Smooth muscle cell of the brain vasculature (primary cell): ENCODE measurements at places on chromosomes 16 and 17.

GRCh38 chr16:83615953-83616350 lies 191.8 kb upstream of the HSBP1 start:
- no peak for DNase-seq

DNA sequence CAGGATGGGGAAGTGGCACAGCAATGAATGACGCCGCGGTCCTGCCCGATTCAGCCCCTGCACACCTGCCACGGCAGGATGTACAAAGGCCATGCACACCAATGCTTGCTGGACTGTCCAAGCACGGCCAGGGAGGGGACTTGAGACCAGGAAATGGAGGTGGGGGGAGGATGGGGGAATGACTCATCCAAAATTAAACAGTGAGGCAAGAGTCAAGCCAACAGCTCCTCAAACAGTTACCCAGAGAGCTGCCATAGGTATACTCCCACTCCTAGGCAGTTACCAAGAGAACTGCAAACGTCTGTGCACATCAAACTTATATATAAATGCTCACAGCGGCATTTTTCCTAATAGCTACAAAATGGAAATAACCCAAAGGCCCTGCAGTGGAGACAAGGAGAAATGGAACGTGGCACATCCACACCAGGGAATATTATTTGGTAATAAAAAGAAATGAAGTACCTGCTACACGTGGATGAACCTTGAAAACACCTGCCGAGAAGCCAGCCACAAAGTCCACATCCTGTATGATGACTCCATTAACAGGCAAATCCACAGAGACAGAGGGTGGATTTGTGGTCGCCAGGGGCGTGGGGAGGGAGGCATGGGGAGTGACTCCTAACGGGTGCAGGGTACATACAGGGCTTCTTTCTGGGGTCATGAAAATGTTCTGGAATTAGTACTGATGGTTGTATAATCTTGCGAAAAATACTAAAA lies 54.1 kb downstream of the VAC14 start:
- DNase-seq, result no peak

DNA sequence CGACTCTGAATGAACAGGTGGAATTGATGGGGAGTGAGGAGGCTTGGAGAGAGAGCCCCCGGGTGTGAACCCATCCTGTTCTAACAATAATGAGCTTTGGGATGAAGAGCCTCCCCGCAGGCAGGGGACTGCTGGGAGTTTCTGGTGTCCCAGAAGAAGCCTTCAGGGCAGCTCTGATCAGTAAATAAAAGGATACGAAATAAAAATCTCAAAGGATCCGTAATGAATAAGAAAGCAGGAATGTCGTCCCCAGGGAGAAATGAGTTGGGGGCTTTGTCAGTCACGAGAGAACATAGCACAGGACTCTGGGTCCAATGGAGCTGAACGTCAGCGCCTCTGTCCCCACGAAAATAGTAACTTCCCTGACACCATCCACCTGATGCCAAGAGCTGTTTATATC lies 113.4 kb downstream of the PITPNC1 start:
- DNase-seq, result no peak

- DNase-seq, result no peak
These were observed 202.8 kb upstream of the FOXF1 start for GRCh38 chr16:86307514-86307903.

DNA sequence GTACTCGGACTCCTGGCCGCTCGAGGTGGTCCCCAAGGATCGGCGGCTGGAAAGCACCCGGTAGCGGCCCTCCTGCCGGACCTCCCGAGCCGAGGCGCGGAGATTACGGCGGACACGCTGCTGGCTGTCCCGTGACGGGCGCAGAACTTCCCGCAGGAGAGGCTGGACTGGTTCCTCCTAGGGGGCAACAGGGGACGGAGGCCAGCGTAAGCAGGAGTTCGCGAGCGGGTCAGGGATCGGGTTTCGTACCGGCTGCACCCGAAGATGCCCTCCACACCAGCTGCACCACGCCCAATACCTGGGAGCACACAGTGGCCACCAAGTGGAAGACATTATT lies 341 bp downstream of the SLC7A6OS start:
- no peak for DNase-seq

- DNase-seq, result no peak
These were observed 98.6 kb upstream of the CREBBP start for GRCh38 chr16:3979070-3979469.

GRCh38 chr16:69404275-69404805 lies 18.5 kb upstream of the TERF2 start:
- DNase-seq, result no peak

GRCh38 chr16:26120729-26121128 lies 429.0 kb downstream of the HS3ST4 start:
- DNase-seq, result no peak

DNA sequence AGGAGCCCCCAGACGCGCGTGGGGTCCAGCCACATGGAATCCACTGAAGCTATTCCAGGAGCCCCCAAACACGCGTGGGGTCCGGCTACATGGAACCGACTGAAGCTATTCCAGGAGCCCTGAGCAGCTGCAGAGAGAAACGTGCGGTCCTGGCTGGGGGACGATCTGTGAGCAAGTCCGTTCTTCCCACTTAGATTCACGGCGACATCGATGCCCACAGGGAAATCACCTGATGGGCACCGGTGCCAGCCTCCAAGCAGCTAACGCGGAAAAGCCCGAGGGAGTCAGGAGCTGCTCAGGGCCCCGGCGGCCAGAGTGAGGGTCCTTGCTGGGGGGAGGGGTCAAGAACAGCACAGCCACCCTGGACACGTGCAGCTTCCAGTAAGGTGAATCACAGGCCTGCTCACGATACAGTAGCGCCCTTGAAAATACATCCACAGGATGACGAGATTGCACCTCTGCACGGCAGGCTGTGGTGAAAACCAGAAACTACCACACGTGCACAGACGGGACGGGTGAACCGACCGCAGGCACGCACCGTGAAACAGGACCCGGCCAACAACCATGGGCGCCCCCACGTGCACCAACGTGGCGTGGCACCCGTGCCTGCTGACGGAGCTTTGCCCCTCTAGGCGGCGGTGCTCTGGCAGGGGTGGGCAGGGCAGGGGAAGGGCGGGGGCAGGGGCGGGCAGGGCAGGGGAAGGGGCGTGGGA lies 77.7 kb upstream of the GNG13 start:
- DNase-seq, result no peak

DNA sequence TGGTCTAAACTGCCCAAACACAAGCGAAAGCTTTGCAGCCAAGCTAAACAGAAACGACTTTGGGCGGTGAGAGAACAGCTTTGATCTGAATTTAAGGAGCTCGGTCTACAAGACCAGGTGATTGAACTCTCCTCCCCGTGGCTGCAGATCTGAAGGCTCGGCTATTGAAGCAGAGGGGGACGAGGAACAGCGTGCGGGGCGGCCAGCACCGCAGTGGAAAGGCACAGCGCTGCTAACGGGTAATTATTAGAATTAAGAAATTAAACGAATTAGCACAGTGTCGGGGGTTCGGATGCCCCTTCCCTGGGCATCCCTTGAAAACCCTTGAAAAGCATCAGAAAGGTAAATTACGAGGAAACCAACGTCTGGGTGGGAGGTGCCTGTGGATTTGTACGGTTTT lies 431 bp downstream of the TEKT3 start:
- no peak for DNase-seq

DNA sequence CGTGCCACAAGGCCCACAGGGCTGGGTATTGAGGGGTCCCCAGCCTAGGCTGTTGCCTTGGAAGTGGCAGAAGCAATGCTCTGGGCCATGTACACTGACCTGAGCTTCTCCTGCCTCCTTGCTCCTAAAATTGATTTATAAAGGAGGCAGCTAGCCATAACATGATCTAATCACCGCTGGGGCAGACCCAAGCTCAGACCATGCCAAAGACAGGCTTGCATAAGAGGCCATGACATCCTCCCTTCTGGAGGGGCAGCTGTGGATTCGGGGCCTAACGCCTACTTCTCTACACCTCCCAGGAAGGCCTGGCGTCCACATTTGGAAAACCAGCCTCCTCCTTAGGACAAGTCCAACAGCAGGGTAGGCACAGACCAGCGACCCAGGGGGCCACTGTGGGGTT lies 12.3 kb downstream of the HSD11B2 start:
- no peak for DNase-seq

GRCh38 chr17:40451420-40451819 lies 8.2 kb downstream of the IGFBP4 start:
- DNase-seq, result no peak

GRCh38 chr17:46783031-46783593 lies 35.4 kb downstream of the WNT3 start:
- no peak for DNase-seq

GRCh38 chr16:84714028-84714427 lies 14.2 kb downstream of the USP10 start:
- no peak for DNase-seq

DNA sequence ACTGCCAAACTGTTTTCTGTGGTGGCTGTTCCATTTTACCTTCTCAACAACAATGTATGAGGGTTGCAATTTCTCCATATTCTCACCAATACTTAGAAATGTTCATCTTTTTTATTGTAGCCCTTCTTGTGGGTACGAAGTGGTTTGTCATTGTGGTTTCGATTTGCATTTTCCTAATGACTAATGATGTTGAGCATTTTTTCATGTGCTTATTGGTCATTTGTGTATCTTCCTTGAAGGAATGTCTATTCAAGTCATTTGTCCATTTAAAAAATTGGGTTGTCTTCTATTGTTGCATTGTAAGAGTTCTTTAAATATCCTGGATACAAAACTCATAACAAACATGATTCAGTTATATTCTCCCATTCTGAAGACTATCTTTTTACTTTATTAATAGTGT lies 47.5 kb upstream of the CCL2 start:
- no peak for DNase-seq

DNA sequence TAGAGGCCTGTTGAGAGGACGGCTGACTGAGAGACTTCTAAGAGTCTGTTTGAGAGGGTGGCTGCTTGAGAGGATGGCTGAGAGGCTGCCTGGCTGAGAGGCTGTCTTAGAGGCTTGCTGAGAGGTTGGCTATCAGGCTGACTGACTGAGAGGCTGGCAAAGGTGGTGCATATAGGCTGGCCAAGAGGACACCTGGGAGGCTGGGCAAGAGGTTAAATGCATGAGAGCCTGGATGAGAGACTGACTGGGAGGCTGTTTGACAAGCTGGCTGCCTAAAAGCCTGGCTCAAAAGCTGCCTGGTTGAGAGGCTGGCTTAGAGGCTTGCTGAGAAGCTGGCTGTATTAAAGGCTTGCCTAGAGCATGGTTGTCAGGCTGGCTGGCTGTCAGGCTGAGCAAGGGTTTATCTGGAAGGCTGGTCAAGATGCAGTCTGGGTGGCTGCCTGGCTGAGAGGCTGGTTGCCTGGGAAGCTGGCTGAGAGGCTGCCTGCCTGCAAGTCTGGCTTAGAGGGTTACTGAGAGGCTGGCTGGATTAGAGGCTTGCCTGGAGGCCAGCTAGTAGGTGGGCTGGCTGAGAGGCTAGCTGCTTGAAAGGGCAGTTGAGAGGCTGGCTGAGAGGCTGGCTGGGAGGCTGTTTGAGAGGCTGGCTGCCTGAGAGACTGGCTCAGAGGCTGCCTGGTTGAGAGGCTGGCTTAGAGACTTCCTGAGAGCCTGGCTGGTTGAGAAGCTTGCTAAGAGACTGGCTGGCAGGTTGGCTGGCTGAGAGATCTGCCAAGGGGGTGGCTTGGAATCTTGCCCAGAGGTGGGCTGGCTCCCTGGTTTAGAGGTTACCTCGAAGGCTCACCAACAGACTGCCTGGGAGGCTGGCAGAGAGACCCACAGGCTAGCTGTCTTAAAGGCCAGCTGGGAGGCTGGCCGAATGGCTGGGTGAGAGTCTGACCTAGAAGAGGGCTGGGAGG lies 38.3 kb upstream of the ACSM2B start:
- no peak for DNase-seq

DNA sequence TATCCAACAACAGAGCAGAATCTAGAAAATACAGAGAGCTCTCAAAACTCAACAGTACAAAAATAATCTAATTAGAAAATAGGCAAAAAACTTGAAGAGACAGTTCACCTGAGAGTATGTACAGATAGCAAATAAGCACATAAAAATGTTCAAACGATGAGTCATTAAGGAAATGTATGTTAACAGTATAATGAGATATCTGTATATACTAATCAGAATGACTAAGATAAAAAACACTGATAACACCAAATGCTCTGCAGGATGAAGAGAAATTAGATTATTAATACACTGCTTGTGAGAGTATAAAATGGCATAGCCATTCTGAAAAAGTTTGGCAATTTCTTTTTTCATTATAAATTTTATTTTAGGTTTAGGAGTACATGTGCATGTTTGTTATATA lies 1307.6 kb upstream of the GOT2 start:
- DNase-seq, result no peak

DNA sequence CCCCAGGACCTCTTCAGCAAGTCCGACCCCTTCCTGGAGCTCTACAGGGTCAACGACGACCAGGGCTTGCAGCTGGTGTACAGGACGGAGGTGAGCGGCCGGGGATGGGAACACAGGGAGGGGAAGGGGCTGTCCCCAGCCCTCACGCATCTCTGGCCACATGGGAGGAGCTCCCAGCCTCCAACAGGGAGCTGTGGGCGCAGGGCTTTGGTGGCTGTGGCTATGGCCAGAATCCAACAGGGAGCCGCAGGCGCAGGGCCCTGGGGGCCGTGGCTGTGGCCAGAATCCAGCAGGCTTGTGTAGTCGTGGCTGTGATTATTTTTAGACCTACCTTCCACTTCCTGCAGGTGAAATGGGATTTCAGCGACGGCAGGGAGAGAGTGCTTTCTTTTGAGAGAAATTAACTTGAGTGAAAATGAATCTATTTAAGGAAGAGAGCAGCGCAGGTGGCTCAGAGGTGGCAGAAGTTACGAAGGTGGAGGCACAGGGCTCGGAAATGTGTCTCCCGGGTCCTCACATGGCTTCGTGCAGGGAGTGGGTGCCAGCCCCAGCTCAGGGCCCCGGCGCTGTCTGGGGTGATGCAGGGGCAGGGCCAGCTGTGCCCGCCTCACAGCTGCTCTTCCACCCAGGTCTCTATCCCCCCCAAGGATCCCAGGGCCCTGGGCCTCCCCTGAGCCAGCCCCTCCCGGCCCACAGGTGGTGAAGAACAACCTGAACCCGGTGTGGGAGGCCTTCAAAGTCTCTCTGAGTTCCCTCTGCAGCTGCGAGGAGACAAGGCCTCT lies 9.4 kb downstream of the CPNE7 start:
- no peak for DNase-seq

DNA sequence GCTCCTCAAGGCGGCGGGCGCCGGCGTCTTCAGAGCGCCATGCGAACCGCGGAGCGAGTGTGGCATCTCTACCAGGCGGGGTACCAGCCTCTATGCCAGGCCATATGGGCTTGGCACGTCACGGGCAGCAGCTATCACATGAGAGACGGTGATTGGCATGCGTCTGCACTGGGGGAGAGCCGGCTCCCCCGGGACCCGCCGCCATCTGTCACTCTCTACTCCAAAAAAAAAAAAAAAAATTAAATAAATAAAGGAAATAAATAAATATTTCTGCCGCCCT lies at the start of gene NEUROD2:
Gene NEUROD2, minus strand, starts transcription at position 70 of the 280 bp plus-strand sequence. CDS start 1,321 bp downstream, outside the sequence.
- no peak for DNase-seq

GRCh38 chr17:43614561-43614960 lies 47.2 kb downstream of the MEOX1 start:
- no peak for DNase-seq
